ENCODE measurements at places on chromosomes 1 and 21.
A peak's percentile ranks its signal among the peaks of the same experiment; 100 is the strongest.

DNA sequence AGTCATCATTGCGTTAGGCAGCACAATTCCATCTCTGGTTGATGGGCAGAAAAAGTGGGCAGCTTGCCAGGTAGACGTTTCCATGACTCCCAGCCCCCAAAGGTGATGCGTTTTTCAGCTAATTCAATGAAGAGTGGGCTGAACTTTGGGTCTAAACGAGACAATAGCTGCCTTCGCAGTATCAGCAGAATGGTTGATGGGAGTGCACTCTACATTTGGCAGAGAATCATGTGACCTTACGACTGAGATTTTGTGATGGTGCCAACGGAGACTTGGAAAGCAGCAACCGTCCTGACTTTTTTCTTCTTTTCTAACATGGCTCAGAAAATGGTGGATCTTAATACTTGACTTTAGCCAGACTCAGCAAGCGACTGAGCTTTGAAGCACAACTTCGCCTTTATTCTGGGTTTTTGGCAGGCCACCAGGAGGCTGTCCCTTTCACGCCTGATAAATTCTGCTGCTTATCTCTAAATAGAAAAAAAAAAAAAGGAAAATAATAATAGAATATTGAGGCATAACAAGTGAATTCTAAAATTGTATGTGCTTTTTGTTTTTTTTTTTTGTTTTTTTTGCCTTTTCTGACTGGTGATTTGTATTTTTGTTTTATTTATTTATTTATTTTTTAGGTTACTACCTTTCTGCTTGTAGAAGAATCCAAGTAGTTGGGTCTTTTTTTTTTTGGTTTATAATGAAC is 804.8 kb downstream of the USP25 start:
- no peaks in the 10 kb centered on the region for H3K4me1 ChIP-seq
- no peaks in the 10 kb centered on the region for H3K27me3 ChIP-seq
- no peak overlapping the region for H3K4me3 ChIP-seq

DNA sequence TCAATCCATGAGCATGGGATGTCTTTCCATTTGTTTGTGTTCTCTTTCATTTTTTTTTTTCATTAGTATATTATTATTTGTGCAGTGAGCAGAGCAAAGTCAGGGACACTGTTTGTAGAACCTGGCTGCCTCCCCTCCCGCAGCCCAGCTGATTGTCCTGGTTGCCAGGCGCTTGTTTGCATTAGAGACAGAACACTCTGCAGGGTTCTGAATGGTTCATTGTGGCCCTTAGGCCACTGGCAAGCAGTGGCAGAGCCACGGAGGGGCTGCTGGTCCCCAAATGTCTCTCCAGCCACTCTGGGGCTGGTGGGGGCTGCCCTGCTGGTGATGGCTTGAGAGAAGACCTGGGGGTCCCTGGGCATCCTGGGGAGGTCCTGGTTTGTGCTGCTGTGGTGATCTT is 29.0 kb downstream of the ETS2 start:
- no peak overlapping the region for H3K27ac ChIP-seq
- H3K4me3 ChIP-seq, result no peak overlapping the region
- peaks cover 17% of the 10 kb centered on the region for H3K4me1 ChIP-seq

DNA sequence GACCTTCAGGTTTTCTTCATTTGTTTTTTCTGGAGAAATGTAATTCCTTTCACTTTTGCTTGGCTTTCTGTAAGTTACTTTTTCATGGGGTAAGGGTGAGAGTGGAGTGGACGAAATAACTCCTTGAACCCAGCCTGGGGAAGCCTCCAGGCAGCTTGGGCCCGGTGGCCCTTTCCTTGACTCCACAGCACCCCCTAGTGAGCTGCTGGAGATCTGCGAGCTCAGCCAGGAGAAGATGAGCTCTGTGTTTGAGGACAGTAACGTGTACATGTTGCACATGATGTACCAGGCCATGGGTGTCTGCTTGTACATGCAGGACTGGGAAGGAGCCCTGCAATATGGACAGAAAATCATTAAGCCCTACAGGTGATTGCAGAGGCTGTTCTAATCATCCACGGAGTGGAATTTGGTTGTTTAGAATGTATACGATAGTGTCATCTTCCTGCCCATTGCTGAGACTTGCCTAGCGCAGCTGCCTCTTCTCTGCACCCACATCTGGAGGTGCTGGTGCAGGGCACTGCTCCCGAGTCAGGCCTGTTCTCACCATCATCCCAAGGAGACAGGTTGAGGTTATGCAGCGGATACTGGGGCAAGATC is 51.0 kb downstream of the SMYD2 start:
- no peak overlapping the region for H3K4me3 ChIP-seq

GRCh38 chr1:167223144-167224103 is 2.7 kb downstream of the POU2F1 start:
- H3K4me3 ChIP-seq, result peak overlapping the region; percentile 92
- peaks cover 1% of the 10 kb centered on the region for H3K36me3 ChIP-seq
- peaks cover 32% of the 10 kb centered on the region for H3K4me1 ChIP-seq
- H3K27me3 ChIP-seq, result no peaks in the 10 kb centered on the region
- H3K27ac ChIP-seq, result peak overlapping the region; percentile 97

- peaks cover 6% of the 10 kb centered on the region for H3K36me3 ChIP-seq
- DNase-seq, result no peak
- H3K4me3 ChIP-seq, result no peak overlapping the region
- H3K27ac ChIP-seq, result no peak overlapping the region
- H3K27me3 ChIP-seq, result peaks cover 10% of the 10 kb centered on the region
- H3K4me1 ChIP-seq, result peaks cover 19% of the 10 kb centered on the region
These were observed 83.6 kb upstream of the VAV3 start for GRCh38 chr1:108048301-108049177.

DNA sequence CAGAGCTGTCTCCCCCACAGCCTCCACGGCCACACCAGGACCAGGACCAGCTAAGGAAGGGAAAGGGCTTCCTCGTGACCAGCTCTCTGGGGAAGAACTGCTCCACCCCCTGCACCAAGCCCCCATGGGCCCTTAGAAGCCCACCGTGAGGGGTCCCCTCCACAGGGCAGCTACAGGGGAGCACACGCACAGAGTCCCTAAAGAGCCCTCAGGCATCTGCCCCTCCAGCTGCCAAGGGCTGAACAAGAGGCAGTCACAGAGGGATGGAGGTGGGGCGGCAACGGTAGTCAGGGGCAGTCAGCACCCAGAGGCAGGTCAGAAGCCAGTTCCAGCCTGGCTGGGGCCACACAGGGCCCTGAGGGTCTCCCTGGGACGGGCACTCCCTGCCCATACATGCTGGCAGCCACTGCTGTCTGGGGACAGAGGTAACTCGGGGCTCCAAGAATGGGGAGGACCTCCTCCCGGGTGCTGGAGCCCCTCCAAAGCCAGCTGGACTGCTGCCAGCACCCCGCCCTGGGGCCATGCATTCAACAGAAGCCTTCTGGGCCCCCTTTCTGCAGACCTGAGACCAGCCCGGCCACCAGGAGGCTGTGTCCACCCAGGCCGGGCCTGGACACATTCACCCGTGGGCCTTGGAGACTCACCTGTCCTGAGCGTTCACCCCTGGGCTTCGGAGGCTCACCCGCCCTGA is 18.7 kb downstream of the SLC19A1 start:
- no peak overlapping the region for H3K27ac ChIP-seq
- H3K4me1 ChIP-seq, result peaks cover 2% of the 10 kb centered on the region

DNA sequence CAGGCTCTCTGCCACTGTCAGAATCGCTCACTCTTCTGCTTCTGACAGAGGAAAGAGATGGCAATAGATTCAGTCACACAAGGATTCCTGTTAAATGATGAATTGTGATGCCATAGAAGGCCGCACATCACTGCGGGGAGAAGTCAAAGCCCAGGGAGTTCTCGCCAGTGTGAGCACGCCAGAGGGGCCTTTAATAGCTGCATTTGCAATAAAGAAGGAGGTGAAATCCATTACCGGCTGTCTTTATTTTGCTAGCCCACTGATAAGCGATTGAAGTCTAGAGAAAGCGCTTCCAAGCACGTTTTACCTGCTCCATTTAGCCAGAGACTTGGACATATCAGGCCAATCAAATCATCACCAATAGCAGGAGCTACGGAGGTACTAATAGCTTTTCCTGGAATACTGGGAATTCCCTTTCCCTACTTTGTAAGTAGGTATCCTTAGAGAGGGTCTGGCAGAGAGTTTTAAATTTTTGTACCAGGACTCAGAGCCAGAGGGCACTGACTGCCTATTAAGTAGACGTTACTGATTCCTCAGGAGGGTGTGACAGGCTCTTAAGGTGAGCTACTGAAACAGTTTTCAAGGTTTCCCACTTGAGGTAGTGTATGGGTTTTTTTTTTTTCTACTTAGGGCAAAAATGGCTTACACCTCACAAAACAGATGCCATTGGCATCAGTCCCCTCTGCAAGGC is 10.2 kb upstream of the TARBP1 start:
- H3K4me3 ChIP-seq, result peak overlapping the region; percentile 41
- peaks cover 23% of the 10 kb centered on the region for H3K4me1 ChIP-seq
- H3K27me3 ChIP-seq, result peaks cover 3% of the 10 kb centered on the region
- H3K27ac ChIP-seq, result no peak overlapping the region

GRCh38 chr1:56803561-56804156 is 15.5 kb downstream of the FYB2 start:
- H3K36me3 ChIP-seq, result no peaks in the 10 kb centered on the region
- no peak overlapping the region for H3K27ac ChIP-seq
- no peak for DNase-seq
- H3K27me3 ChIP-seq, result peaks cover 11% of the 10 kb centered on the region
- H3K4me3 ChIP-seq, result no peak overlapping the region

DNA sequence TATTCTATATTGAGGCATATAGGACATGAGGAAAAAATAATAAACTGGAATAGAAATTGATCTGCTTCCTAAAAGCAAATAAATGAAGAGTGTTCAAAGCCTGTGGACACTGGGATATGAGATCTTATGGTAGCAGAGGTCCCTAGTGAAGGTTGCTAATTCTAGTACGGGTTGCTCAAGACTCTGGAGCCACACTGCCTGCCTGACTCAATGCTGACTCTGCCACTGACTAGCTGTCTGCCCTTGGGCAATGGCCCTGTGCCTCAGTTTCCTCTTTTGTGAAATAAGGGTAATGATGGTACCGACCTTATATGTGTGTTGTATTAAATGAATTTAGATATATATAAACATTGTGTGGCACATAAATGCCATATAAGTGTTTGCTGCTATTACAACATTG is 59.0 kb upstream of the C1orf53 start:
- no peak overlapping the region for H3K27ac ChIP-seq
- H3K4me3 ChIP-seq, result no peak overlapping the region
- H3K27me3 ChIP-seq, result no peaks in the 10 kb centered on the region

DNA sequence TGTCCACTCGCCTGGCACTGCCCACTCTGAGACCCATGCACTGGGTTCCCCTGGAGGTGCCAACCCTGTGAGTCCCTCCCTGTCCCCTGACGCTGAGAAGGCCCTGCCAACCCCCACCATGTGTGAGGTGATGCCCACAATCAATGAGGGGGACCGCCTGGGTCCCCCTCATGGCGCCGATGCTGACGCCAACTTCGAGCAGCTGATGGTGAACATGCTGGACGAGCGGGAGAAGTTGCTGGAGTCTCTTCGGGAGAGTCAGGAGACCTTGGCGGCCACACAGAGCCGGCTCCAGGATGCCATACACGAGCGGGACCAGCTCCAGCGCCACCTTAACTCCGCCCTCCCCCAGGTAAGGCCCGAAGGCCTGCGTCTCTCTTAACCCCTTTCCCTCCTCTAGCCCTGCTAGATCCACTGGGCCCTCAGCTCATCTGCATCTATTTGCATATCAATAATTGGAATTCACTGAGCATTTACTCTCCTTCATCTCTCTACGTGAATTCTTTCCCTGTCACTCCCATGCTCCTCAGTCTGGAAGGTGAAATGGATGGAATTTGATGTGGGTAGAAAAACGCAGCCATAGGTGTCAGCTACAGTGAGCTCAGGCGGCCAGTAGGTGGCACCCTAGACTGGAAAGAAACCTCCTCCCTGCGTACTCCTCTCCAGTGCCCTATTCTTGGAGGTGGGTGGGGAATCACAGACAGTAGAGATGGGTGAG is 12.8 kb downstream of the PPFIA4 start:
- peak; percentile 63 for DNase-seq
- no peaks in the 10 kb centered on the region for H3K36me3 ChIP-seq
- peaks cover 13% of the 10 kb centered on the region for H3K27me3 ChIP-seq
- no peak overlapping the region for H3K4me3 ChIP-seq

DNA sequence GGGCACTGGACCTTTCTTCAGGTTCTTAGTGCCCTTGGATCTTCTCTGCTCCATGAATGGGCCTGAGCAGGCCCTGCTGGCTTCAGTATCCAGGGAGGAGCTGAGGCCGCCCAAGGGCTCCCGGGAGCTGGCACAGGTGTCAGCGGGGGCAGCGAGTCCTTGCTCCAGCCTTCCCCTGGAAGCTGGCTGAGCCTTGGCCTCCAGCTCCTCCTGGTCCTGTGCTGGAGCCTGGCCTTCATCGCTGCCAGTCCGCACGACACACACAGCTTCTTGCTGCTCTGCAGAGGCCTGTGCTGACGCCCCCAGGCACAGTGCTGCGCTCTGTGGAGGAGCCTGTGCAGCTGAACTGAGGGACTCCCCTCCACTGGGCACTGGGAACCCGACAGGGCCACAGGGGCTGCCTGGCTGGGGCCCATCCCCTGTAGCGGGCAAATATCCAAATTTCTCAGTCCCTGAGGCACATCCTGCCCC is 1.7 kb downstream of the SPOCD1 start:
- no peaks in the 10 kb centered on the region for H3K27me3 ChIP-seq
- no peaks in the 10 kb centered on the region for H3K36me3 ChIP-seq
- H3K4me1 ChIP-seq, result peaks cover 16% of the 10 kb centered on the region
- H3K4me3 ChIP-seq, result no peak overlapping the region

- H3K27ac ChIP-seq, result no peak overlapping the region
- H3K36me3 ChIP-seq, result no peaks in the 10 kb centered on the region
- peaks cover 12% of the 10 kb centered on the region for H3K4me1 ChIP-seq
These were observed 60.6 kb downstream of the UBIAD1 start for GRCh38 chr1:11333631-11334030.

DNA sequence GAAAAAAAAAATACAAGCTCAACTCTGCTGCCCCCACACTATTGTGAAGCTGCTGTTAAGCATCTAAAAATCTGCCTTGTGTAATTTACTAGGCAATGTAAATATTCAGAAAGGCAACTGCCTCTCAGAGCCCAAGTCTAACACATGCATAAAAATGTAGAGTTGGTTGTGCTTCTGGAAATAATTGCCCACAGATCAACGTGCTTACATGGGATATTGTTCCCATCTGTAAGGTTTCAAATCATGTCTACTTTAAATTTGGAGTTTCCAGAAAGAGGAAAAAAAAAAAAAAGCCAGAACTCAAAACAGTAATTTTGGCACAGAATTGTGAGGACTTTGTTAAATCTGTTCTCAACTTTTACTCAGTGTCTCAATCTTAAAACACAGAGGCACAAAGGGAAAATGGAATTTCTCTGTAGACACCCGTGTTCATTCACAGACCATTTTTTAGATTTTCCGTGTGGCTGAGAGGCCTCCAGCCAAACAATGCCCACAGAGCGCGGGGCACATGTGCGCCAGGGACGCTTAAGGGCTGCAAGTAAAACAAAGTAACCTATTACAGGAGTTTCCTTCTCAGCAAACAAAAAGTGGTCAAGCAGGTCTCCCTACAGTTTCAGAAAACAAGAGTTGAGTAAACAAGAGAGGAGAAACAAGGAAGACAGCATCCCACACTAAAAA is 115.5 kb downstream of the RERE start:
- peak overlapping the region; percentile 91 for H3K4me3 ChIP-seq
- H3K27me3 ChIP-seq, result no peaks in the 10 kb centered on the region
- peaks cover 28% of the 10 kb centered on the region for H3K4me1 ChIP-seq
- H3K27ac ChIP-seq, result peak overlapping the region; percentile 84
- DNase-seq, result no peak
- no peaks in the 10 kb centered on the region for H3K36me3 ChIP-seq
